ENCODE measurements at places on chromosomes 11 and 22.

- DNase-seq = no peak
Measured at GRCh38 chr22:28243539-28243938, 324.5 kb upstream of the PITPNB start.

GRCh38 chr11:11230087-11230486 lies 123.0 kb downstream of the CSNK2A3 start:
- no peak for DNase-seq

DNA sequence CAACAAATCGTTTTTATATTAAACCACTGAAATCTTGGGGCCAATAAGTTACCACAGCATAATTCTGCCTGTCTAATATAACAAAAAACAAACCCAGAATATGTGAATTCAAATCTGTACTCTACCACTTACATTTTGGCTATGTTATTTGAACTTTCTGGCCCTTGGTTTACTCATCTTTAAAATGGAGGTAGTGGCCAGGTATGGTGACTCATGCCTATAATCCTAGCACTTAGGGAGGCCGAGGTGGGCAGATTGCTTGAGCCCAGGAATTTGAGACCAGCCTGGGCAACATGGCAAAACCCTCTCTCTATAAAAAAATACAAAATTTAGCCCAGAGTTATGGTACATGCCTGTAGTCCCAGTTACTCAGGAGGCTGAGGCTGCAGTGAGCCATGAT lies 84.2 kb downstream of the FAM168A start:
- no peak for DNase-seq

DNA sequence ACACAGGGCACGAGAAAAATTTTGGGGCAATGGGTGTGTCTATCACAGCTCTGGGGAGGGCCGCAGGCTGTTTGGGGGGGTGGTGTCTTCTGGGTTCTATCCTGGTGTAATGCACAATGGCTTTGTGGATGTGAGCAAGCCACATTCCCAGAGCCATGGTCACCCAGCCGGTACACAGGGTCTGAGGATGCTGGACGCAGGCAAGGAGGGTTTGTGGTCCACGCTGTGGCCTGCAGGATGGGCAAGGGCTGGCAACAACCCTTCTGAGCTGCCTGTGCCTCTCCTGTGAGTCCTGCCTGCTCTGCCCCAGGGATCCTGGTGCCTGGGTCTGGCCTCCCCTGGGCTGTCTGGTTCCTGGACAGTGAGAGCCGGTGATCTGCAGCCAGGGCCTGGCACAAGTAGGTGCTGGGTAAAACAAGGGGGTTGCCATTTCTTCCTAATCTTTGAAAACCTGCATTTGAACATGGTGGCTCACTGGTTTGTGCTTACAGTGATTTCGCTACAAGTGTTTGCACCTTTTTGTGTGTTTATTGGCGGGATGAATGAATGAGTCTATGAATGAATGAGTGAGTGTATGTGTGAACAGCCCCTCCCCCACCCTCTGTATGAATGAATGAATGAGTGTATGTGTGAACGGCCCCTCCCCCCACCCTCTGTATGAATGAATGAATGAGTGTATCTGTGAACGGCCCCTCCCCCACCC lies 4.4 kb upstream of the MRPL23 start:
- DNase-seq = no peak

GRCh38 chr11:112320668-112321067 lies 60.0 kb upstream of the PLET1 start:
- DNase-seq = peak; percentile 67

- no peak for DNase-seq
Measured at GRCh38 chr11:45933131-45933831, 10.8 kb downstream of the LARGE2 start.

DNA sequence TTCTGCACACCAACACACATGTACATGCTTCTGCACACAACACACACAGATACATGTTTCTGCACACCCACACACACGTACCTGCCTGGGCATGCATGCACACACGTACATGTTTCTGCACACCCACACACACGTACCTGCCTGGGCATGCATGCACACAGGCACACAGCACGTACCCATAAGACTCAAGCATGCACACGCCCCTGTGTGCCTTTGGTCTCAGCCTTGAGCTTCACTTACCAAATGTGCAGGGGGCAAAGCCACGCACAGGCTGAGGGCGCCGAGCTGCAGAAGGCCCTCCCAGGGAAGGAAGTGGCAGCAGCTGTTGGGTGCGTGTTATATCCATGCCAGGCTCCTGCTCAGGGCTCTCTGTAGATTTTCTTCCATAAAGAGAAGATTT lies 34.7 kb upstream of the SMIM38 start:
- no peak for DNase-seq

DNA sequence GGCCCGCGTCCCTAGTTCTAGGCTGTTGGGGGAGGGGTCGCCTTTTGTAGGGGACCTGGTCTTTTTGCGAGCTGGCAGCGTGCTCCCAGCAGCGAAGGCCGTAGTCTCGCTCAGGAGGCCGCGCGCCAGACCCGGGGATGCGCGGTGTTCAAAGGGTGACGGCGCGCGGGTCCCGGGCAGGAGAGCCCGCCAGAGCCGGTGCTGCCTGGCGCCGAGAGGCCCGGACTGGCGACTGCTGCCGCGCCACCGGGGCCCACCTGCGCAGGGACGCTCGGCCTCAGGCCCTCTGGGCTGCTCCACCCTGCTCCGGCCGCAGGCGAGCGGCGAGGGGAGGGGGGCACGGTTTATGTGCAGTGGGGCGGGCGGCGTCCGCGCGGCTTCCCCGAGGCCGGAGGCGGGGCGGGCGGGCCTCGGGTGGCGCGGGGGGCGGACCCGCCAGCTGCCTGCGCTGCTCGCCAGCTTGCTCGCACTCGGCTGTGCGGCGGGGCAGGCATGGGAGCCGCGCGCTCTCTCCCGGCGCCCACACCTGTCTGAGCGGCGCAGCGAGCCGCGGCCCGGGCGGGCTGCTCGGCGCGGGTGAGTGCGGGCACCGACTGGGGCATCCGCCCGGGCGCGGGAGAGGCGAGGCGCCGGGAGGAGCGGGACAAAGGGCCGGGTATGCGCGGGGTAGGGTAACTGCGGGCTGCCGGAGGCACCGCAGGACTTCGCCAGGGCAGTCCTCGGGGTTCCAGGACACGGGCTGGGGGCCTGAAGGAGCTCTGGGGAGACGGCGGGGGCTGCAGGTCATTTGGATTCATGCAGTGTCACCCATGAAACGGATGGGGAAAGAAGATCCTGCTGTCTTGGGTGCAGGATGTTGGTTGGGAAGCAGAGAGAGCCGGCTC lies at the start of gene PRSS23:
PRSS23 (plus strand) TSS at position 467 of the 884 bp plus-strand sequence. CDS start 7,102 bp downstream, outside the sequence.
- DNase-seq = no peak

DNA sequence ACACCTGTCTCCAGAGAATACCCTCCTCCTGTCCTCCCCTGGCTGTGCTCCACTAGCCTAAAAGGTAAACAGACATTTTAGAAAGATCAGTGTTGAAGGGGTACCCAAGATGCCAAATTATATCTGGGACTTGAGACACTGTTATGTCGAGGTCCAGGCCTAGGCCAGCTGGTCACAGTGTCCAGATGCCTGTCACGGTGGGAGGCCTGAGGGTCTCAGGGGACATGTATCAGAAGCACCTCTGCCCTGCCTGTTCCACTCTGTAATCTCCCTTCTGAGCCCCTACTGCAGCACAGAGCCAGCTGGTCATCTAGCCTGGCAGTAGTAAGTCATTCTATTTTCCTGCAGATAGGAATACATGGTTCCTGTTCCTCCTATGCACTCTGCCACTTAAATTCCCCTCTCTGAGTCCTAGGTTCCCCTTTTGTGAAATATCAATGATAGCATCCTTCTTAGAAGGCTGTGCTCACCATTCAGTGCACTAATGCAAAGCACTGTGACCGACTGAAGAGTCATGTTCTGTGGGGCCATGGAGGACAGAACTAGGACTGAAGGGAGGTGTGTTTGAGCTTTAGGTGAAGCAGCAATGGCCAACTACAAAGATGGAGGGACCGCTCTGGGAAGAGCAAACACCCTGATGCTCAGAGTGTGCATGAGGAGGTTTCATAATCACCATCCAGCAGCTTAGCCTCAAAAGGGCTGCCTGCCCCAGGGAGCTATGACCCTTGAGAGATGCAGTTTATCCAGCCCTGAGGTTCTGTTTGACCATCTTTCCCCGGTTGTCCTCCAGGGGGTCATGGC lies 44.8 kb upstream of the TUB start:
- no peak for DNase-seq

- no peak for DNase-seq
Measured at GRCh38 chr11:45482331-45482730, 183.1 kb downstream of the CHST1 start.

DNA sequence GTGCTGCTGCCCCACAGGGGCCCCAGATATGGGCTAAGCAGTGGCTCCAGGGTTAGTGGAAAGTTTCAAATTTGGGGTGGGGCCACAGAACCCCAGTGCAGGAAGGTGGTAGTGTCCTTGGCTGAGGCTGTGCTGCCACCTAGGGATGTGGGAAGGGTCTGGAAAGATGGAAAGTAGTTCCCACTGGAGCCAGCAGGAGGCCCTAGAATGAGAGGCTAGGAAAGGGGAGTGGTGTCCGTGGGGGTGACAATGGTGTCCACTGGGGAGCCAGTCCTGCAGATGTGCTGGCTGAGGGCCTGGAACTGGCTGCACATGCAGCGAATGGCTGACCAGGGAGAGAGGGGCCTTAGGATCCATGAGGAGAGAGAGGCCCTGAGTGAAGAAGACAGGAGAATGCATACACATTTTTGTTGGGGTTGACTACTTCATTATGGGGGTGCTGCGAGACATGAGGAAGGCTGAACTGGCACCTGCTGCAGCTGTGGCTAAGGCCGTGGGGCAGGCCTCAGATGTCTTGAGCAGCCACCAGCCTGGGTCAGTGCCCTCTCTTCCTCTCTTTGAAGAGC lies 21.1 kb downstream of the RFPL3 start:
- no peak for DNase-seq

DNA sequence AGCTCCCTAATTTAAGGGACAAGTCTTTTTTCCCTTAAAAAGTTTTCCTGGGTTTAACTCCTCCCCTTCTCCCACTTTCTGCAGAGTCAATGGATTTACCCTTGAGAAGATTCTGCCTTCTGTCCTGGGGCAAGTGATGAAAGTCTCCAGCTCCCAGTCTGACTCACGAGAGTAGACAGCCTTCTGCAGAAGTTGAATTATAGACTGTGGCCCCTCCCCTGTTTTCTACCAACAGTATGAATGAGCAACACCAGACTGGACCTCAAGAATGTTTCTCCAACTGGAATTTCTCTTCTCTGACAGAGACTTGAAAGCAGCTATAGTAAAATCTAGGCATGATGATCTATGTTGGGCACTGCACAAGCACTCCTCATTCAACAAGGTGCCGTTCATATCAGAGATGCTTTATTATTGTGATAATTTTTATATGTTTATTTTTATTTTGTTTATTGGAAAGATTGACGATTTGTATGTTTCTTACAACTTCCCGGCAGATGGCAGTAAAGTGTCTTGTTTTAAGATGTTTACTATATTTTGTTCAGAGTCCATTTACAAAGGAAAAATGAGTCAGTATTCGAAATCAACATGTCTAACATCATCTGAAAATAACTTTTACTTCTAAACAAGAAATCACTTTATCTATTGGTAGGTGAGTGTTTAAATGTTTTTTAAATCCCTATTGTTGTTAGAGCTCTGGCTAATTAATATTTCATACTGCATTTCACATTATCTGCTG lies 56.6 kb downstream of the LMO2 start:
- DNase-seq = peak; percentile 20

DNA sequence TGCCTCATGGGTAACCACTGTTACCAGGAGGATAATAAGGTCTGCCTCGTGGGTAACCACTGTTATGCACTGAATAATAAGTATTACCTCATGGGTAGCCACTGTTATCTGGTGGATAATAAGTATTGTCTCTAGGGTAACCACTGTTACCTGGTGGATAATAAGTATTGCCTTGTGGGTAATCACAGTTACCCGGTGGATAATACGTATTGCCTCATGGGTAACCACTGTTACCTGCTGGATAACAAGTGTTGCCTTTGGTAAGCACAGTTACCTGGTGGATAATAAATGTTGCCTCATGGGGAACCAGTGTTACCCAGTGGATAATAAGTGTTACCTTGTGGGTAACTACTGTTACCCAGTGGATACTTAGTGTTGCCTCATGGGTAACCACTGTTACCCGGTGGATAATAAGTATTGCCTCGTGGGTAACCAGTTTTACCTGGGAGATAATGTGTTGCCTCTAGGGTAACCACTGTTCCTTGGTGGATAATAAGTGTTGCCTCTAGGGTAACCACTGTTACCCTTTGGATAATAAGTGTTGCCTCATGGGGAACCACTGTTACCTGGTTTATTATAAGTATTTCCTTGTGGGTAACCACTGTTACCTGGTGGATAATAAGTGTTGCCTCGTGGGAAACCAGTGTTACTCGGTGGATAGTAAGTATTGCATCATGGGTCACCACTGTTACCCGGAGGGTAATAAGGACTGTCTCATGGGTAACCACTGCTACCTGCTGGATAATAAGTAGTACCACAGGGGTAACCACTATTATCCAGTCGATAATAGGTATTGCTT lies 10.6 kb upstream of the NXPE4 start:
- no peak for DNase-seq

GRCh38 chr11:77096591-77097019 lies 6.0 kb upstream of the OMP start:
- DNase-seq = no peak

DNA sequence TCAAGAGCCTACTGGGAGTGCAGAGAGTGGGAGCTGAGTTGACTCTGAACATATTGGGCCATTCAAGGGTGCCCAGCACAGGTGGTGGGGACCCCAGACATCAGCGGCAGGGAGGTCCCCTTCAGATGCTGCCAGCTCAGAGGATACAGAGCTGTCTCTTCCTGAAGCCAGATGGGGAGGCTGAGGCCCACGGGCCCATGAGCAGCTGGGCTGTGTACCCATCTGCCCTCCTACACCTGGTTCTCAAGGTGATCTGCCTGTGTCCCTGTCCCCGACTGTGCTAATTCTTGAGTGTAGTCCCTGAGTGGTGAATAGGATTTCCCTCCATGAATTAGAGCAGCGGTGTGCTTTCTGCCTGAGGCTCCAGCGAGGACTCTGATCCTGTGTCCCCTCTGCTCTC lies 76.3 kb downstream of the MICAL2 start:
- DNase-seq = no peak

- no peak for DNase-seq
Measured at GRCh38 chr11:118117790-118118601, 31.2 kb upstream of the SMIM35 start.

DNA sequence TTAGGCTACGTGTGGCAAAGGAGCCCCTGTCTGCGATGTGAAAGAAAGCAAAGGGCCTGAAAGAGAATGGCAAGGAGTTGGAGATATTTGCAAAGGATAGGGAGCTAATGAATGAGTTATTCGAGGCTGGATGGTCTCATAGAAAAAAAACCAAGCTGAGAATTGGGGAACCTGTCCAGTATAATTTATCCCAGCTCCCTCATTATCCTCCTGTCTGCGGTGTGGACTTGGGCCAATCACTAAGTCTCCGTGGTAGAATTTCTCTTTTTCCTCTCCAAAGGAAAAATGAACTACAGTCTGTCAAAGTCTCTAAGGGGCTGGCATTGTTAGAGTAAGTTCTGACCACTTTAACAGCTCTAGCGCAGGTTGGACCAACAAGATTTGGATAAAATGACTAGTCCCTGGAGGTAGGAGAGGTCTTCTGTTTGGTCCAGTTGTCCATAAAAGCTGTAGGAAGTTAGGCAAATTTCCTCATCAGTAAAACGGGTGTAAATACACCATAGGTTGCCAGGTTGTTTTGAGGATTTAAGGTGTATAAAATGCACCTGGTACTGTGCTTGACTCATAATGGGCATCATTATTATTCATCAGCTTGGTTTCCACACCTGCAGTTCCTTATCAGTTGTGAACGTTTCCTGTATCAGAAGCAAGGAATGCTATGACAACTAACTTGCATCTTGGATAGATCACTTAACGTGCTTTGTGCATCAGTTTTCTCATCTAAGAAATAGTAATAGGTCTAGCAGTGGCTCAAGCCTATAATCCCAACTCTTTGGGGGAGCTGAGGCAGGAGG lies 10.3 kb upstream of the CDON start:
- DNase-seq = no peak

GRCh38 chr11:119144825-119145486 lies 3.9 kb upstream of the ABCG4 start:
- DNase-seq = peak; percentile 21

Measured in urinary bladder (tissue), 4 donors.